ENCODE measurements at places on chromosomes 1 and 21. TPM values are rescaled to one million over a fixed set of nuclear protein-coding genes. Genes with fewer than 3 reads are reported as not detected.

GRCh38 chr1:48526008-48526710, 54.2 kb upstream of the SPATA6 start:
- no peaks in the 10 kb centered on the region for H3K4me1 ChIP-seq
- H3K27ac ChIP-seq: no peak overlapping the region
- H3K4me3 ChIP-seq: no peak overlapping the region
- no peak for DNase-seq
- H3K27me3 ChIP-seq: no peaks in the 10 kb centered on the region

DNA sequence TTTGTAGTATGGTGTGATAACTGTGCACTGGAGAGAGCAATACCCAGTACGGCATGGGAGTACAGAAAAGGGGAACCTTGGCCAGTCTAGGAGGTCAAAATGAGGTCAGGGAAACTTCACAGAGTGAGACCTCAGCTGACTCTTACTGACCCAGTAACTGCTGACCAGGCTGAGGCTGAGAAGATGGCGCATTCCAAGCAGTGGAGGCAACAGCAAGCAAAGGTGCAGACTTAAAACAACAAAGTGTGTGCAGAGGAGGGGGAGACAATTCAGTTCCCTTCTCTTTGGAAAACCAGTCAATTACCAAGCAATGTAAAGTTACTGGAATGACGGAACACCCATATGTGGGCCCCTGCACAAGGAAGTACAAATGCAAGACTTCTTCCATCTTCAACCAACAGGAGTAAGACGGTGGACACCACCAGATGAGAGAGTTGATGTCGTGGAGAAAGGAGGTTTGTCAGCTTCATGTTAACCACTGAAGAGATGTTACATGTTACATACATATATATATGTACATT, 54.6 kb upstream of the PRDX6 start:
- no peaks in the 10 kb centered on the region for H3K36me3 ChIP-seq
- H3K27me3 ChIP-seq: no peaks in the 10 kb centered on the region
- H3K4me1 ChIP-seq: peaks cover 19% of the 10 kb centered on the region
- H3K27ac ChIP-seq: no peak overlapping the region
- DNase-seq: no peak

- no peak overlapping the region for H3K4me3 ChIP-seq
- no peak for DNase-seq
- no peaks in the 10 kb centered on the region for H3K36me3 ChIP-seq
- H3K4me1 ChIP-seq: no peaks in the 10 kb centered on the region
- H3K27me3 ChIP-seq: no peaks in the 10 kb centered on the region
Measured at GRCh38 chr1:105172788-105173187, 1423.1 kb downstream of the AMY1C start.

DNA sequence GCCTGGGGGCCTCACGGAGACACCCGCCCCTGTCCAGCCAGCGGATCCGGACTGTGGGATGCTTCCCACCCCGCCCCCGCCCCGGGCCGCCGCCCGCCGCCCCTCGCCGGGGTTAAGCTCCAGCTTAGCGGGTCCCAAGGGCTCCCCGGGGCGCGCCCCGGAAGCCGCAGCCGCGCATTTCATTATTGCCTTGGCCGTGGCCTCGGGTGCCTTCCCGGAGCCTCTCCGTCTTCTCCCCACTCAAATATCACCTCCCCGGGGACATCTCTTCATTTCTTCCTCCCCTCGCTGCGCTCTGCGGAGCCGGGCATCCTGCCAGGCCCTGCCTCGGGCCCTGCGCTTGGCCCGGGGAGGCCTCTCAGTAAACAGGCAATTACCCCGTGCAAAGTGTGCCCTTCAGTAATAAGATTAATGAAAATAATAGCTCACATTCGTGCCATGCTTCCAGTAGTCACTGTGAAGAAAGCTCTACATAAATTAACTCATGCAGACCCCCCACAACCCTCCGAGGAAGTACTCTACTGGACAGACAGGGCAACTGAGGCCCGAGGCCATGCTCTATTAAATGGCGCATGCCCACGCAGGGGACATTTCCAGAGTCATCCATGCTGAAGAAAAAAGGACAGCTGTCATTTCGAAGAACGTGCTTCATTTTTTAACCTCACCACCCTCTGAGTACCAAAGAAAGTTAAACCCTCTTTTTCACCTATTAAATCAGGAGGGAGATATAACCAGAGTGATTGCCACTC, 49.9 kb upstream of the LAPTM5 start:
- no peak for DNase-seq
- no peak overlapping the region for H3K27ac ChIP-seq
- no peaks in the 10 kb centered on the region for H3K4me1 ChIP-seq
- peaks cover 19% of the 10 kb centered on the region for H3K27me3 ChIP-seq
- no peaks in the 10 kb centered on the region for H3K36me3 ChIP-seq

DNA sequence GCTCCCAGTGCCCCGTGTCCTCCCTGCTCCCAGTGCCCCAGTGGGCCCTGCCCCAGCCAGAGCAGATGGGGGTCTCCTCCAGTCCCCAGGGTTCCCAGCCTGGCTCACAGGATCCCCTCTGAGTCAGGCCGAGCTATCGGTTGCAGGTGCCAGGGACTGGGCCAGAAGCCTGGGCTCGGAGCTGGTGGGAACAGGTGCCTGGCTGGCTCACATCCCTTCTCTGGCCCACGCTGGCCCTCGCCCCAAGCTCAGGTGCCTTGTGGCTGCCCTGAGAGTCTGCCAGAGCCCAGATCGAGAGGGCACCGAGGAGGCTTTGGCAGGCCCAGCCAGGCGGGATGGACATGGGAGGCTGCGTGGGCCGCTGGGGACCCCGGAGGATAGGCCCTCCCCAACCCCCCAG, 18.9 kb downstream of the PLCH2 start:
- H3K27ac ChIP-seq: no peak overlapping the region
- DNase-seq: no peak
- H3K27me3 ChIP-seq: no peaks in the 10 kb centered on the region
- H3K4me3 ChIP-seq: no peak overlapping the region
- H3K4me1 ChIP-seq: peaks cover 10% of the 10 kb centered on the region
- H3K36me3 ChIP-seq: no peaks in the 10 kb centered on the region

- 0 out of 2 replicates have a peak overlapping the region, but pooled peaks have one; percentile 27 for H3K27ac ChIP-seq
- H3K36me3 ChIP-seq: peaks cover 9% of the 10 kb centered on the region
- no peak overlapping the region for H3K4me3 ChIP-seq
- peaks cover 4% of the 10 kb centered on the region for H3K4me1 ChIP-seq
Measured at GRCh38 chr1:183871601-183872000, 66.7 kb downstream of the RGL1 start.

The SLC45A3 gene
- polyA plus RNA-seq: 1.2 TPM

The TMEM125 gene
- not detected for polyA plus RNA-seq

All from GM12878 (cell line).